ENCODE measurements at places on chromosomes 13 and 19.

DNA sequence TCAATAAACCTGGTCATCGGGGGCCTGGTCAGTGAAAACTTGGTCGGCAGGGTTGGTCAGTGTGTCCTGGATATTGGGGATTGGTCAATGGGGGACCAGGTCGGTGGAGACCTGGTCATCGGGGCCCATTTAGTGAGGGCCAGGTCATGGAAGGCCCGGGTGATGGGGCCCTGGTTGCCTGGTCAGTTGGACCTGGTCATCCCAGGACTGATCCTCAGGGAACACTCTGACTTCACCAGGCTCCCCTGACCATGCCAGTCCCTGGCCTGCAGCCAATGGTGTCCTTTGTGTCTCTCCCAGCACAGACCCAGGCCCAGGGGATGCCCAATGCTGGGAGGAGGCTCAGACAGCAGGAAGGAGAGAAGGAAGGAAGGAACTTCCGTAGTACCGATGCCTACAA lies 42.1 kb upstream of the TPM4 start:
- DNase-seq, result no peak

- no peak for DNase-seq
These were observed 432.3 kb upstream of the TSHZ3 start for GRCh38 chr19:31781542-31781941.

DNA sequence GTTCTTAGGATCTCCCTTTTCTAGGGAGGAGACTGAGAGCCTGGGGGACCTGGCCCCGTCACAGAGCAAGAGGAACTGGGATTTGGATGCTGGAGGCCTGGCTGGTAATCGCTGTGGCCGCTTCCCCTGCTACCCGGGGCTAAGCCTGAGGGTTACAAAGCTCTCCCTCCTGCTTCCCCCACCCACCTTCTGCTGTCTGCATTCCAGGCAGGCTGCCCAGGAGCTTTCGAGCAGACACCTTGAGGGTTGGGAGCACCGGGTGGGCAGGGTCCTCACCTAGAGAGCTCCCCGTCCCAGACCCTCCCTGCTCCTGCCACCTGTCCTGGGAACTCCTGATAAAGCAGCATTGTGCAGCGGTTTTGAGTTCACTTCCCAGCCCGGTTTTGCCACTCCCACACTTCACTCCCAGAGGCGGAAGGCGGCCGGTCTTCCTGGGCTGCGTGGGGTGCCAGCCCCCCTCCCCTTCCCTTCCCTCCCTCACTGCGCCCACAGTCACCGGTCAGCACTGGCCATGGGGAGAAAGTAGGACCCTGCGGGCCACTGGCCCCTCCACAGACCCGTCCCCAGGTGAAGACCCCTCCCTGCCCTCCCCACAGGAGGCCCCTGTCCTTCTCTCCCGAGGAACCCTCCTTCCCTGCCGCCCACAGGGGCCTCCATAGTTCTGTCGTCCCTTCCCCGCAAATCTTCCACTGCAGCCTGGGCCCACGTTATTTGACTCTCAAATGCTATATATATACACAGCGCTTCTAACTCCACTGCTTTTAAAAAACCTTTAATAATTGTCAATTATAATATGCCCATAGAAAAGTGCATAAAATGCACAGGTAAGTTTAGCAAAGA lies 8.1 kb downstream of the PAK4 start:
- DNase-seq, result no peak

GRCh38 chr19:7427944-7428343 lies 60.9 kb downstream of the PEX11G start:
- DNase-seq, result no peak

DNA sequence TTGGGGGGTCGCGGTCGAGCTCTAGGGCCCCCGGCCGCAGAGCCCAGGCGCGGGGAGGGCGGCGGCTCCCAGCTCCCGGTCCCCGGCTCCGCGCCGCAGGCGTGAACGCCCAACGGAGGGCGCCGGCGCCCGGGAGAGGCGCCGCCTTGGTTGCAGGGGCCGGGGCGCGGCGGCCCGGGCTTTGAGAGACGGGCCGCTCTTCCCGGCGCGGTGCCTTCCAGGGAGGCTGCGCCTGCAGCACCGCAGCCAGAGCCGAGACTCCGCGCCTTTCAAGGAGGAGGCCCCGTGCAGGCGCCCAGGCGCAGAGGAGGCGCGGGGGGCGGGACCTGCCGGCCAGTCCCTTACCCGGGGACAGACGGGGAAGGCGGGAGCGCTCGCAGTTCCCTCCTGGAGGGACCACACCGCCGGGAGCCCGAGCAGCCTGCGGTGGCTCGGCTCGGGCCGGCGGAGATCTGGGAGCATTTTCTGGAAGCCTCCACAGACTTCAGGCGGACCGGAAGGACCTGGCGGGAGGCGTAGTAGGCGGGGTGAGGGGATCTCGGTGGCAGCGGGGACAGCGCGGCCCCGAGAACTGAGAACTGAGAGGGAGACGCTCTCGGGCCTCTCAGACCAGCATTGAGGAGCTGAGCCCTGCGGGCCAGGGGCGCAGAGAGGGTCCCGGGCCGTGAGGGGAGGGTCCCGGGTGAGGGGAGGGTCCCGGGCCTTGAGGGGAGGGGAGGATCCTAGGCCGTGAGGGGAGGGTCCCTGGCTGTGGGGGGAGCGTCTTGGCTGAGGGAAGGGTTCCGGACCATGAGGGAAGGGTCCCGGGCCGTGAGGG lies 25.5 kb upstream of the MCF2L start:
- DNase-seq, result peak; percentile 60

- DNase-seq, result no peak
These were observed 3.7 kb downstream of the RUBCNL start for GRCh38 chr13:46383383-46383782.

DNA sequence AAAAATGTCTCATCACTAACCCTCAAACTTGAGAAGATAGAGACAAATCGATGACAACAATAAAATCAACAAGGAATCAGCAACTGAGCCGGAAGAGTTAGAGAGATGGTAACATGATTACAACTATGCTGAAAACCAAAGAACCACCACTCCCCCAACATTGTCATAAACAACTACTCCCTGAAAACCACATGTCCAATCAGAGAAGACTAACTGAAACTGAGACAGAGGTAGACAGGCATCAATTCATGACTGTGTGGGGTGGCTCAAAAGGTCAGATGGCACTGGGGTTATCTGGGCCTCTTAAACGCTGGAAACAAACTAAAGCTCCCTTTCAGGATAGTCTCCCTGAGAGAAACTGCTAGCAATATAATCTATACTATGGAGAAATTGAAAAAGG lies 488.8 kb downstream of the KCTD12 start:
- DNase-seq, result no peak

- no peak for DNase-seq
These were observed 117.2 kb upstream of the TRPC4 start for GRCh38 chr13:37986811-37987210.

DNA sequence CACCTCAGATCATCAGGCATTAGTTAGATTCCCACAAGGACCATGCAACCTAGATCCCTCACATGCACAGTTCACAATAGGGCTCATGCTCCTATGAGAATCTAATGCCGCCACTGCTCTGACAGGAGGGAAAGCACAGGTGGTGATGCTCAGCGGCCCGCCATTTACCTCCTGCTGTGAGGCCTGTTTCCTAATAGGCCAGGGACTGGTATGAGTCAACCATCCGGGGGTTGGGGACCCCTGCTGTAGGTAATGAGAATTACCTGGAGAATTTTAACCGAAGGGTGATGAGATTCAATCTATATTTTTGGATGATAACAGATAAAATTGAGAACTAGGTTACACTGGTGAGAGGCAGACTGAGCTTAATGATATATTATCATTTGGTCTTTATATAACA lies 101.4 kb downstream of the LACC1 start:
- no peak for DNase-seq

DNA sequence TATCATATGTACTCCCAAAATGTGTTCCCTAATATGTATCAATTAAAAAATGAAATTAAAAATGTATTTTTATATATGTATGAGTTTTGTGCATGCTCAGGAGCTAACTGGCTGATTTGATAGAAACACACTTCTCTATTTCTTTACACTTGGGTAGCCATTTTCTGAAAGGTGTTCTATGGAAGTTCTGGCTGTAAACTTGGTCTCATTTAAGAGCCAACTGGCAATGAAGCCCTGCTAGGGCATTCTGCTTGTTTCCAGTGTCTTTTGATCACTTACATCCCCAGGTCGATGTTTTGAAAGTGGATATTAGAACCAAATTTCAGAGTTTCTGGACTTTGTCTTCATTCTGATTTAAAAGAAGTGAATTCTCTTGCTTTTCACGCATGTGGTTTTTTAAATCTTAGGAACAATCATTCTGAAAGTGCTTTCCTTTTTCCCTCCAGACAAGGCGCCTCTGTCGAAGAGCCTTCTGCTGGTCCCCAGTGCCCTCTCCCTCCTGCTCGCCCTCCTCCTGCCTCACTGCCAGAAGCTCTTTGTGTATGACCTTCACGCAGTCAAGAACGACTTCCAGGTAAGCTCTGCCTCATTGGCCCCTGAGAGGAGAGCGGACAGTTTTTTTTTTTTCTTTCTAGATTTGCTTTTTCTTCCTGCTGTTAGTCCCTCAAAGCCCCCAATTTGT lies 20.1 kb downstream of the GPR18 start:
- DNase-seq, result no peak

DNA sequence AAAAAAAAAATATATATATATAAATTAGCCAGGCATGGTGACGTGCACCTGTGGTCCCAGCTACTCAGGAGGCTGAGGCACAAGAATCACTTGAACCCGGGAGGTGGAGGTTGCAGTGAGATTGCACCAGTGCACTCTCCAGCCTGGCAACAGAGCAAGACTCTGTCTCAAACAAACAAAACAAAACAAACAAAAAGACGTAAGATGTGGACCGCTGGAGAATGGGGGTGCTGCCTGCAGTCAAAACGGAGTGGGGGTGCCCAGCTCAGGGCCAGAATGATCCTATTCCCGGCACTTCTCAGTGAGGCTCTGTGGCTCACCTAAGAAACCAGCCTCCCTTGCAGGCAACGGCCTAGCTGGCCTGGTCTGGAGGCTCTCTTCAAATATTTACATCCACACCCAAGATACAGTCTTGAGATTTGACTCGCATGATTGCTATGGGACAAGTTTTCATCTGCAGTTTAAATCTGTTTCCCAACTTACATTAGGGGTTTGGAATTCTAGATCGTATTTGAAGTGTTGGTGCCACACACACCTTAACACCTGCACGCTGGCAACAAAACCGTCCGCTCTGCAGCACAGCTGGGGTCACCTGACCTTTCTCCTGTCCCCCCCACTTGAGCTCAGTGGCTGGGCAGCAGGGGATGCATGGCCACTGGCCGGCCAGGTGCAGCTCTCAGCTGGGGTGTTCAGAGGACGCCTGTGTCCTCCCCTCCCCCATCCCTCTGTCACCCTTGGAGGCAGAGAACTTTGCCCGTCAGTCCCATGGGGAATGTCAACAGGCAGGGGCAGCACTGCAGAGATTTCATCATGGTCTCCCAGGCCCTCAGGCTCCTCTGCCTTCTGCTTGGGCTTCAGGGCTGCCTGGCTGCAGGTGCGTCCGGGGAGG lies at the start of gene F7:
F7 (plus strand) TSS at position 760 of the 889 bp plus-strand sequence; CDS start at position 811, 51 bp downstream.
- no peak for DNase-seq

DNA sequence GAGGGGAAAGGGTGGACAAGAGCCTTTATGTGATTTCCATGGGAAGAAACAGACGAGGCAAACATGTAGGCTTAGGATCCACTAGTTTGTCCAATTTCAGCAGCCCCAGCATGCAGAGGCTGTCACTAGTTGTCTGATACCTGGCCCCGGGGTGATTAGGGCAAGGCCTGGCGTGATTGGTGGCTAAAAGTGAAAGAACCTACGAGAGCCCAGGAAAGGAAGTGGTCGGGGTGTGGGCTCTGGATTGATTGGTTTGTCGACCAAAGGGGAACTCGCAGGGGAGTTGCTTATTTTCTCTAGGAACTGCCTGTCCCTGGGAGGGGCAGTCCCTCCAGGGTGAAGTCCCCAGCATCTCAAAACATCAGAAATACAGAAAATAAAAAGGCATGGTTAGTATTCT lies 64.2 kb upstream of the UQCRFS1 start:
- DNase-seq, result no peak

DNA sequence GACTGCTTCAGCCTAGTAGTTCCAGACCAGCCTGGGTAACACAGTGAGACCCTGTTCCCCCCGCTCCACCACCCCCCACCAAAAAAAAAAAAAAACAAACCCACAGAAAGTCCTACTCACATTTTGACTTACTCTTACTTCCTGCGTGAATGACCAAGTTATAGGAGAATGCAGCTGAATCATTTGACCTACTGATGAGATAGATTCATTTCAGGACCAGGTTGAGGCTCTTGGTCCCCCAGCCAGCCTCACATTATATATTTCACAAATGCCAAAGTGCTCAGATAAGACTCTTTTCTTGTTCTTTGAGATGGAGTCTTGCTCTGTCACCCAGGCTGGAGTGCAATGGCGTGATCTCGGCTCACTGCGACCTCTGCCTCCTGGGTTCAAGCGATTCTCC lies 70.2 kb downstream of the KLF5 start:
- DNase-seq, result no peak

DNA sequence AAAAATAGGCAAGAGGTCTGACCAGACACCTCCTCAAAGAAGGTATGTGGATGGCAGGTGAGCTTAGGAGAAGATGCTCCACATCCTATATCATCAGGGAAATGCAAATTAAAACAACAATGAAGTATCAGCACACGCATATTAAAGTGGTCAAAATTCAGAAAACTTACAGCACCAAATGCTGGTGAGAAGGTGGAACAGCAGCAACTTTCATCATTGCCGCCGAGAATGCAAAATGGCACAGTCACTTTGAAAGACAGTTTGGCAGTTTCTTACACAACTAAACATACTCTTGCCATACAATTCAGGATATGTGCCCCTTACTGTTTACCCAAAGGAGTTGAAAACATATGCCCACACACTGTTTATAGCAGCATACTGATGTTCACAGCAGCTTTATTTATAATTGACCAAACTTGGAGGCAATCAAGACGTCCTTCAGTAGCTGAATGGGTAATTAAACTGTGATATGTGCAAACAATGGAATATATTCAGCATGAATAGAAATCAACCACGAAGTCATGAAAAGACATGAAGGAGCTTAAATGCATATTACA lies 22.5 kb downstream of the OR10H4 start:
- no peak for DNase-seq

DNA sequence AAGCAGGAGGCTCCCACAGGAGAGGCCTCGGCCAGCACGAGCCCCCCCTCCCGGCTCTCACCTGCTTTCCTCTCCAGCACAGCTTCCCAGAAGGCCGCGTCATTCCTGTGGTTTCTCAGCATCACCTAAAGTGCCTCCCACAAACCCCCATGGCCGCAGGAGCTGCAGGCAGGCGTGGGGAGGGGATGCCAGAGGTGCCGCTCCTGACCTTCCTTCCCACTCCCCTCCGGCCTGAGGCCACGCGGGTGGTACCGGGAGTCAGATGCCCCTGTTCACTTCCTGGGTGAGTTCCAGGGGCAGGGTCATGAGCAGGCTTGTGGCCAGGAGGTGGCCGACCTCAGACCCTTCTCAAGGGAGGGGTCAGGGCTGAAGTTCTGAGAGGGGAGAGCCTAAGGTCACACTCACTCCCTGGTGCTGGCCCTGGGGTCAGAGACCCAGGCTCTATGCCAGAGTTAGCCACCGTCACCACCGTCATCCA lies 14.4 kb upstream of the NPAS1 start:
- no peak for DNase-seq

Data from heart right ventricle (tissue), 16 donors.